Kidney (tissue), 22 donors: ENCODE measurements at places on chromosomes 1 and 21.
A peak's percentile ranks its signal among the peaks of the same experiment; 100 is the strongest.

- no peak overlapping the region for H3K27ac ChIP-seq
- no peaks in the 10 kb centered on the region for H3K4me1 ChIP-seq
- no peaks in the 10 kb centered on the region for H3K36me3 ChIP-seq
- DNase-seq, result peak; percentile 52
- H3K4me3 ChIP-seq, result no peak overlapping the region
- no peaks in the 10 kb centered on the region for H3K27me3 ChIP-seq
These were observed 7.9 kb upstream of the EDN2 start for GRCh38 chr1:41492341-41492848.

- H3K4me1 ChIP-seq, result peaks cover 4% of the 10 kb centered on the region
- DNase-seq, result no peak
- no peak overlapping the region for H3K27ac ChIP-seq
These were observed 23.8 kb downstream of the IER5 start for GRCh38 chr1:181112071-181112929.

- H3K4me3 ChIP-seq, result no peak overlapping the region
- no peaks in the 10 kb centered on the region for H3K4me1 ChIP-seq
- H3K27ac ChIP-seq, result no peak overlapping the region
- H3K27me3 ChIP-seq, result no peaks in the 10 kb centered on the region
- no peaks in the 10 kb centered on the region for H3K36me3 ChIP-seq
These were observed 54.2 kb downstream of the HMCN1 start for GRCh38 chr1:185788386-185788785.

- H3K4me1 ChIP-seq, result no peaks in the 10 kb centered on the region
- peaks cover 10% of the 10 kb centered on the region for H3K36me3 ChIP-seq
These were observed 1.9 kb downstream of the RNF187 start for GRCh38 chr1:228488818-228489674.

DNA sequence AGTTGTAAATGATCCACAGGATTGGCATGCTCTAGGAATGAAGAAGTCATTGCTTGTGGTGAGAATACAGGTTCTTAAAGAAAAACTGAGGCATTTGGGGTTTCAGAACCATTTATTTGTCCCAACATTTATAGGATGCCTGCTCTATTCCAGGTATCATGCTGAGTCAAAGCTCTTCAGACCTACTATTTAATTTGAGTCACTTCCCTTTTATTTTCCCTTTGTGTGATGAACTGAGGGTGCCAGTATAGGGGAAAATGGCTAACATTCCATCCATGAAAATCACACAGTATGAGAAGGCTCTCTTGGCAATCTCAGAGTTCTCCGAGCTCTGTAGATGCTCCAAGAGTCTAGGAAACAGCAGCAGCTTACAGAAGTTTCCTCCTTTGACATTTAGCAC, 110.4 kb downstream of the RNF220 start:
- H3K27ac ChIP-seq, result no peak overlapping the region
- no peaks in the 10 kb centered on the region for H3K27me3 ChIP-seq
- H3K4me3 ChIP-seq, result no peak overlapping the region
- H3K36me3 ChIP-seq, result no peaks in the 10 kb centered on the region
- DNase-seq, result no peak
- H3K4me1 ChIP-seq, result no peaks in the 10 kb centered on the region

GRCh38 chr1:85596531-85596930, 16.0 kb downstream of the CCN1 start:
- H3K4me1 ChIP-seq, result no peaks in the 10 kb centered on the region
- no peaks in the 10 kb centered on the region for H3K27me3 ChIP-seq
- H3K36me3 ChIP-seq, result no peaks in the 10 kb centered on the region
- no peak overlapping the region for H3K4me3 ChIP-seq

GRCh38 chr1:81174052-81174451, 626.7 kb upstream of the ADGRL2 start:
- H3K4me1 ChIP-seq, result no peaks in the 10 kb centered on the region
- H3K27me3 ChIP-seq, result no peaks in the 10 kb centered on the region
- H3K4me3 ChIP-seq, result no peak overlapping the region
- no peak for DNase-seq
